Choroid plexus epithelial cell (primary cell): ENCODE measurements at places on chromosomes 13 and 19.

- DNase-seq, result peak; percentile 38
Measured at GRCh38 chr13:33640832-33641231, 177.1 kb upstream of the RFC3 start.

DNA sequence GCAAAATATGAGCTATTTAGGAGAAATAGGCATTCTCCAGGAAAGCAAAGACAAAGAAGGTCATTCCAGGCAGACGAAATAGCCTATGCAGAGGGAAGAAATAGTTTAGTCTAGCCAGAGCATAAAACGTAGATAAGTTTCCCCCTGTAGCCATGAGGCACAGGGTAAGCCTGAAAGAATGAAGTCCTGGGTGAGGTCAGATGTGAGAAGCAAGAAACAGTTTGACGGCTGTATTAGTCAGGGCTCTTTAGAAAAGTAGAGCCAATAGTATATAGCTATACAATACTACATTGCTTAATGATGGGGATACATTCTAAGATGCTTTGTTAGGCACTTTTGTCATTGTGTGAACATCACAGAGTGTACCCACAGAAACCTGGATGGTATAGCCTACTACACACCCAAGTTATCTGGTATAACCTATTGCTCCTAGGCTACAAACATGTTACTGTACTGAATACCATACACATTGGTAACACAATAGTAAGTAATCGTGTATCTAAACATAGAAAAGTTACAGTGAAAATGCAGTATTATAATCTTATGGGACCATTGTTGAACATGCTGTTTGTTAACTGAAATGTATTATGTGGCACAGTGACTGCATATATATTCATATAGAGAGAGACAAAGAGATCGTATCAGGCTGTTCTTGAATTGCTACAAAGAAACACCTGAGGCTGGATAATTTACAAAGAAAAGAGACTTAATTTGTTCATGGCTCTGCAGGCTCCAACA is 59.3 kb upstream of the WDFY2 start:
- DNase-seq, result peak; percentile 55

DNA sequence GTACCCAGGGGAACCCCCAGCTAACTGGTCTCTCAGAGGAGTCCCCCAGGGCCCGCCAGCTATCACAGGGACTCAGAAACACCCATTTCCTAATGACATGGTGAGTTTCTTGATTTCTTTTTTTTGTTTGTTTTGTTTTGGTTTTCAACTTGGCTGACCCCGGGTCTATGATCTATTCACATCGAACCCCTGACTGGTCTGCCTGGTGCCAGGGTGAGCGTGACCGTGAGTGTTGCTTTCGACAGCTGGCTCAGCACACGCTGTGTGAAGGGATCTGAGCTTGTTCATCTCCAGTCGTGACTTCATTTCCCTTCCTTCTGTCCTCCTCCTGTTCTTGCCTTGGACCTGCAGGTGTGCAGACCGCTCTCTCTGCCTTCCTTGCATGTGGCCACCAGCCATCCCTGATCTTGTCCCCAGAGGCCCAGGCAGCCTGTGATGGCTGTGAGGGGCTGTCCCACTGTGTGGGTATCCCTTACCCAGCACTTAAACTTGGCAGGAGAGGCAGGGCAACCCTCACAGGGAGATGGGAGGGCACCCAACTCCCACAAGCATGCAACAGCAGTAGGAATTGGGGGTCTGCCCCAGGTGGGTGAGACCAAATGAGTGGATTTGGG is 26.2 kb downstream of the TMEM161A start:
- no peak for DNase-seq

DNA sequence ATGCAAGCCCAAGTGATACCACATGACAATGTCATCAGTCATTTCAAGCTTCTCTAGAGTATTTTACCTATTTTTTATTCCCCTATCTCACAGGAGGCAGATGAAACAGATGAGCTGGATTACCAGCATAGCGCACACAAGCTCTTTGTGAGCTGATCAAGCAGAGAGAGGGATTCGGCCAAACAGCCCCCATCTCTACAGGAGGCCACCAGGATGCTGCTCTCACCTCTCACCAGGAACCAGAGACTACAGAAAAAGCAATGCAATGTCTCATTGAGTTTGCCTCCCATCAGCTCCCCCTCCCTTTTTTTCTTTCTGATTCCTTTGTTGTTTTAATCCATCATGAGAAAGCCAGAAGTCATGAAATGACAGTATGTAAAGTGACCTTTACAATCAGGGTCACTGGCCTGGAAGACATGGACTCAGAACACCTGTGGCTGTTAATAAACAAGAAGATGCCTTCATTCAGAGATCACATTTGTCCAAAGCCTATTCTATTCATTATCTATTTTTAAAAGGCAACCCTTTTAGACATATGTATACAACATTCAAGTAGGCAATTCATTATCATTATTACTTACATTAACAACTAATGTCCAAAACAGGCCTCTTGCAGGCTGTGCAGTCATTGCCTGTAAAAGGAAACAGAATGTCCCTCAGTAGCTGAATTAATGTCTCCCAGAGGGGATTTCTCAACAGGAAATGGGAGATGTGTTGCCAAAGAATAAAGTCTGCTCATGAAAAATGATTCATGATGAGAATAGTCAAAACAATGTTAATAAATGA is 656.6 kb downstream of the TBC1D4 start:
- DNase-seq, result peak; percentile 91

GRCh38 chr13:107244241-107244640 is 676.3 kb upstream of the ARGLU1 start:
- DNase-seq, result no peak

- no peak for DNase-seq
Measured at GRCh38 chr13:52862358-52863206, 14.1 kb upstream of the PCDH8 start.

DNA sequence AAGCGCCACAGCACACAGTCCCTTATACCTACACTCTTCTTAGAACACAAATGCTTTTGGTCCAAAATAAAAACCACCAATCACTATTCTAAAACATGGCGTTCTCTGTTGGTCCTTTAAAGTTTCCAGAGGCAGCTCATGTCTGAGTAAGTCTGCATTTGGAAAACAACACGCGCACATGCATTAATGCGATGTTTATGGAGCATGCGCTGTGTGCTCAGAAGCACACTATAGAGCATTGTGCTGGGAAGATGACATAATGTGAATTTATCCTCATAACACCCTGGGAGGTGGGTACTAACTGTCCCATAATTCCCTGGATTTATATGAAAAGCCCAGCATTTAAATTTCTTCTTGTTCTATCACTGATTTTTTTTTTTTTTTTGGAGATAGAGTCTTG is 10.7 kb downstream of the ZNF682 start:
- DNase-seq, result no peak

GRCh38 chr13:83332751-83333150 is 549.5 kb downstream of the SLITRK1 start:
- no peak for DNase-seq

GRCh38 chr19:47766670-47767069 is 11.8 kb upstream of the SELENOW start:
- DNase-seq, result no peak

DNA sequence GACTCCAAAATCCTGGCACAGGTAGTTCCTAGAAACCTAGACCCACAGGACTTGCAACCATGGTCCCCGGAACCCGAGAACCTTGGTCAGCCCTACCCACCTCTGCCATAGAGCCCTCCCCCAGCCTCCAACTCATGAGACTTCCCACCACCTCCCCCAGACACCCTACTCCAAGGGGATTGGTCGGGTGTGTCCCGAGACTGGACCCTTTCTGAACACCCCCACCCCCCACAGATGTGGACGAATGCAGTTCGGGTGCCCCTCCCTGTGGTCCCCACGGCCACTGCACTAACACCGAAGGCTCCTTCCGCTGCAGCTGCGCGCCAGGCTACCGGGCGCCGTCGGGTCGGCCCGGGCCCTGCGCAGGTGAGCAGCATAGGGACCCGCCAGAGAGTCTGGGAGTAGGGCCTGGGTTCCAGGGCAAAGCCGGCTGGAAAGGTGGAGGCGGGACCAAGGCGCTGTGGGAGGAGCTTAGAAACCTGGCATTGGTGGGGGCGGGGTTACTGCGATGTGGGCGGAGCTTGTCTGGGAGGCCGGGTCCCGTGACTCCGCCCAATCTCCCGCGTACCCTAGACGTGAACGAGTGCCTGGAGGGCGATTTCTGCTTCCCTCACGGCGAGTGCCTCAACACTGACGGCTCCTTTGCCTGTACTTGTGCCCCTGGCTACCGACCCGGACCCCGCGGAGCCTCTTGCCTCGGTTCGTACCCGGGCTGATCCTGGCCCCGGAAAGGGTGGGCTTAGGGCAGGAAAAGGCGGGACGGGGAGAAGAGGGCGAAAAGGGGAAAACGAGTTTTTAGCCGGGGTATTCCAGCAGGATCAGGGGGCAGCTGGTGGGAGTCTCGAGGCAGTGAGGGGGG is 11.9 kb downstream of the LTBP4 start:
- DNase-seq, result peak; percentile 79

- no peak for DNase-seq
Measured at GRCh38 chr13:100510208-100510957, 78.2 kb downstream of the GGACT start.

GRCh38 chr19:12825254-12826131 is 8.9 kb downstream of the RTBDN start:
- no peak for DNase-seq
